ENCODE measurements at places on chromosomes 6 and 20.

- DNase-seq, result no peak
Observed at GRCh38 chr6:152225241-152225934, 411.8 kb downstream of the SYNE1 start.

DNA sequence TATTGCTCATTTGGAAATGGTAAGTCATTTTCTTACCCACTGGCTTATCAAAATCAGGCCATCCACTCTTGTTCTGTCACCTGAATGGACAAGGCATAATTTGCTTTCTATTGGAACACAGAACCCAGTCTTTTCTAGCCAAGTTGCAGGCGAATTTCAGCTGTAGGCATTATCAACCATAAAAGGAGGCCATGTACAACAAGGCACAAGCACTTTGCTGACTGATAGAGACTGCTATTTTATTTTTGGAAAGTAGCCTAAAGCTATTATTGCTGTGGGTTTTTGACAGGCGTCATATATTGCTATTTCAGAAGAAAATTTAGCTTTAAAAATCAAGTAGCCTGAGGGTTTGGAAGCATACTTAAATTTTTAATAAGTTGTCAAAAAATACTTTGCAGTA is 344.2 kb downstream of the HDGFL1 start:
- no peak for DNase-seq

DNA sequence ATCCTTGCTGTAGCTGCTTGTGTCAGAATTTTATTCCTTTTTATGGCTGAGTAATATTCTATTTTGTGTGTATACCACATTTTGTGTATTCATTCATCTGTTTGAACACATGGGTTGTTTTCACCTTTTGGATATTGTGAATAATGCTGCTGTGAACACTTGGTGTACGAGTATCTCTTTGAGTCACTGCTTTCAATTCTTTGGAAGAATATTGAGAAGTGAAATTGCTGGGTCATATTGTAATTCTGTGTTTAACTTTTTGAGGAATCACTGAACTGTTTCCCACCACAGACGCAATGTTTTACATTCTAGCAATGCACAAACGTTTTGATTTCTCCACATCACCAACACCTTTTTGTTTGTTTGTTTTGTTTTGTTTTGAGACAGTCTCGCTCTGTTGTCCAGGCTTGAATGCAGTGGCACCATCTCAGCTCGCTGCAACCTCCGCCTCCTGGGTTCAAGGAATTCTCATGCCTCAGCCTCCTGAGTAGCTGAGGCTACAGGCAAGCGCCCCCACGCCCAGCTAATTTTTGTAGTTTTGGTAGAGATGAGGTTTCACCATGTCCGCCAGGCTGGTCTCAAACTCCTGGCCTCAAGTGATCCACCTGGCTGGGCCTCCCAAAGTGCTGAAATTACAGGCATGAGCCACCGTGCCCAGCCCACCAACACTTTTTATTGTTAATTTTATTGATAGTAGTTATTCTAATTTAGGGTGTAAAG is 21.7 kb downstream of the CPXM1 start:
- DNase-seq, result no peak

DNA sequence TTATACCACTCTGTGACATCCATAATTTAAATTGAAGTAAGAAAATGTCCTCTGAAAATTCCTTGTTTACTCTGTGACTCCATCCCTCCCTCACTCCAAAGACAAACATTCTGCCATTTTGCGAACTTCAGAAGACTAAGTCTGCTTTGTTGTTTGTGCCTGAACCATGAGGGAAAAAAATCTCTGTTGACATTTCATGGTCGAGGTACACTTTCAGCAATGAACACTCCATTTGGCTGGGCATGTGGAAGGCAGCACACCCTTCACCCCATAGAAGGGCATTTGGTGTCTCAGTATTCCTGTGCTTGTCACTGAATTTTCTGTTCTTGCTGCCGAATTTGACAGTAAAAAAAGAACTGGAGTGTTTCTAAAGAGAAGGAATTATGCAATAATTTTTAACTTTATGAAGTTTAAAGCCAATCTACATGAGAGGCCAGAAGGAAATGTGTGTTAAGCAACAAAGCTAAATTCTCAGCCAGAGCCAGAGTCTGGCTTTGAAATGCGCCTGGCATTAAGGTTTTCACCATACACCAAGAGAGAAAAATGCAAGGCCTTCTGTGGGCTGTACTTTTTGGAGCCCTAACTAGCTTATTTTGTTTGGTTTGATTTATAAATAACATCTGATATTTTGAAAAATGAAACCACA is 4.7 kb upstream of the PBOV1 start:
- no peak for DNase-seq

Data from bone marrow (tissue), 2 donors.